ENCODE measurements at places on chromosomes 7 and 10.

GRCh38 chr10:23343591-23344240, 881 bp downstream of the C10orf67 start:
- DNase-seq = peak; percentile 75

DNA sequence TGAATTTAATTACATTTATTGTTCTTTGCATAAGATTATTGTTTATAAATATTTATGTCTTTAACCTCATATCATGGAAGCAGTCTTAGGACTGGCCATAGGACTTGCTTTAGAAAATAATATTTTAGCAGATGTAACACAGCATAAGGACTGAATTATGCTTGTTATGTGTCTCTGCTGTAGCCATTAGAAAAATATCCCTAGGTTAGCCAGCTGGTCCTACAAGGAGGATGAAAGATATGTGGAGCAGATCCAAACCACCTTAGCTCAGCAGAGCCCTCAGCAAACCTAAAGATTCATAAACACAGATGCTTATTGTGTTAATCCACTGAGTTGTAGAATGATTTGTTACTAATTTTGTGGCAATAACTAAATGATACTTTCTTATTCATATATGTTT, 166.0 kb upstream of the COL1A2 start:
- DNase-seq = no peak

DNA sequence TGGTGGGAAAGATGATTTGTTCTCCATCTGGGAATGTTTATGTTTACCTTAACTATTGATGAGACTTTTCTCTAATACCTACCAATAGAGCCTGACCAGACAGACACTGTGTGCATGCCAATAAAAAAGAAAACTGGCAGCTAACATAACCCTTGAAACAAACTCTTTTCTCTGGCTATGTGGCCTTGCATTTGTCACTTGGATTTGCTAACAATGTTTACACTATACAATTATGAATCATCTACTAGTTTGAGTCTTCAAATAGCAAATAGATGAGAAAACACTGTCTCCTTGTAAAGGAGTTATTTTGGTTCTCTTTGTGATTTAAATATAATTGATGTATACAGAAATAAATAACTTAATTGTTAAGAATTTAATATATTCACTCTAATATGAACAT, 273.1 kb downstream of the SEMA3D start:
- DNase-seq = no peak

GRCh38 chr7:84122582-84123360, 71.8 kb downstream of the SEMA3A start:
- DNase-seq = no peak

DNA sequence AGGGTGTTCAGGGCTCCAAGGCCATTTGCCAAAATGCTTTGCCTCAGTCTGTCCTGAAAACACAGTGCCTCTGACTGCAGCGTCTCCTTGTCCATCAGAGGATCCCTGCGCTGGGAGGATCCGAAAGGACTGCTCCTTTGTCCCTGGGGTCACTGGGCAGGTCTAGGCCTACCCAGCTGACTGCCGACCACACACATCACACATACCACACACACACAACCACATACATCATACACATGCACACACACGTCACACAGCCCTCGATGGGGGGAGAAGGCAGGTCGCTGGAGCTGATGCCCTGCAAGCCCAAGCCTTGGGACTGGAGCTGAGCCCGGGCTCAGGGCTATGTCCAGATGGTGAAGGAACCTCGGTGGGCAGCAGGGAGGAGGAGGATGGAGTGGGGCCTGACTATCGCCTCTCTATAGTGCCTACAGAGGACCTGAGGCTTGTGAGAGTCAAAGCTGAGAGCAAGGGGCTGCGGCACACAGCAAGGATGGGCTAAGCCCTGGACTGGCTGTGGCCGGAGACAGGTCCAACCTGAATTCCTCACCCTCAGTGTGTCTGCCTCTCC, 29.1 kb downstream of the GPRIN2 start:
- no peak for DNase-seq

DNA sequence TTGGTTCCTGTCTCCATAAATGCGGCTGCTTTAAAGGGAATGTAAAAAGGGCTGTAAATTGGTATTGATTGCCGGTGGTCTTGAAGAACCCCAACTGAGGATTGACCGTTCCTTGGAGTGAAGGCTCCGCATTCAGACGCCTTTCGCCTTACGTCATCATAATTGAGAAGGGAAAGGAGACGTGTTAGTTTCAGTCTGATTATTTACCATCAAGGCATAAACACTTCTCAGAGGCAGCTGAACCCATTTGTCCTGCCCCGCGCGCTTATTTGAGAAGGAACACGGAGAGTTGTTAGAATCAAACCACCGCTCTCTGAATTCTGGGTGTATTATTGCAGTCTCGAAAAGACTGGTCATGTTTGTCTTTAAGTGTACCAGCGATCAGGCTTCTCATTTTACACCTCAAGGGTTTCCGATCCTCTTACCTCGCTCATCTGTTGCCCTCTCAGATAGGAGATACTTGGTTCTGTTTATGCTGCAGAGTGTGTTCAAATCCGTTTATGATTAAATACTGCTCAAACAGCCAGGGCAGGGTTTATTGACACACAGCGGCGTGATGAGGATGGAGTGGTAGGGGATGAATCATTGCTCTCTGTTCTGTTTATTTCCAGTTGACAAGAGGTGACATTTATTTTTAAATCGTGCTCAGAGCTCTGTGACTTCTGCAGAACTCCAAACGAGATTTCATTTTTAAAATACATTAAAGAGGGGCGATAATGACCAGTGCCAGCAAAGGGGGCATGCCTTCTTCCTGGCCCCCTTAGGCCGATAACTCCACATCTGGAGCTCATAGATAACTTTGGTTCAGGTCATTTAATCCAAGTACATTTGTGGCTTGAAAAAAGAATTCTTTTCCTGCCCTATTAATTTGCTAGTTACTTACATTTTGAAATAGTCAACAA, 30.4 kb downstream of the FOXK1 start:
- DNase-seq = no peak

DNA sequence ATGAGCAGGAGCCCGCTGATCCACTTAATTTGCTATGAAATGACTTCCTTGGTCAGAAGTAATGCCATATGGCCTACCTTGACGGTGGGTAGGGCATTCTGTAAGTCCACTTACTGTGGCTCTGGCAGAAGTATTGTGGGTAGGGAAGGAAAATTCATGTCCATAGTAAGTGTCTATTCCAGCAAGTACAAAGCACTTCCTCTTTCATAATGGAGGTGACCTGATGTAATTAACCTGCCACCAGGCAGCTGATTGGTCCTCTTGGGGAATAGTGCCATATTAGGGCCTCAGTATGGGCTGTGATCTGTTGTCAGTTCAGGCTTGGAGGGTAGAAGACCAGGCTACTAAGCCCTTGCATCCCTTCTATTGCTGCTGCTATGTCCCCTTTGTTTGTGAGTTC, 103.9 kb downstream of the SLC37A3 start:
- no peak for DNase-seq

- no peak for DNase-seq
These were observed 485.3 kb upstream of the GALNT17 start for GRCh38 chr7:70646536-70647248.

DNA sequence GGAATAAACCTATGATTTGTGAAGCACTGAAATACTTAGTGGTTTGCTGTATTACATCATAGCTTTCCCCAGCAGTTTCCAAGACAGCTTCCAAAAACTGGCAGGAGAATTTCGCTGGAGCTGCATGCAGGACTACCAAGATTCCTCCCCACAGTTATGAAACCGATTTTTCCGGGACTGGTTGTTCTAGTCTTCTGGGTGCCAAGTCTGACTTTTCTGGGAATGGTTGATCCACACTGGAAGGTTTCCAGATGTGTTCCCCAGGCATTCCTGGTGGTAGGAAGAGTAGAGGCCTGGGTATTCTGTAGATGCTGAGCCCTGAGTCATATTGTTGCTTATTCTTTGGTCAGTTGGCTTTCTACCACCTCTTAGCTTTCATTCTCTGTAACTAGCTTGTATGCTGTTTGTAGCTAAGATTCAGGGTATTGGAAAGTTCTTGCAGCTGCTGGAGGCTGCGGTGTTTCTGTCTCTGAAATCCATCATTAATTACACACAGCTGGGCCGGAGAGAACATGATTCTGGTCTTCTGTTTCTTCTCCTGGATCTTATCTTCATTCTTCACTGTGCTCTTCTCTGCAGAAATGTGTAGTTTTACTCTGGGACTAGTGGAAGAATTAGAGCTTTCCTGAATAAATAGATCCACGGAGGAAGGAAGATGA, 6.3 kb downstream of the ABCC2 start:
- DNase-seq = no peak

DNA sequence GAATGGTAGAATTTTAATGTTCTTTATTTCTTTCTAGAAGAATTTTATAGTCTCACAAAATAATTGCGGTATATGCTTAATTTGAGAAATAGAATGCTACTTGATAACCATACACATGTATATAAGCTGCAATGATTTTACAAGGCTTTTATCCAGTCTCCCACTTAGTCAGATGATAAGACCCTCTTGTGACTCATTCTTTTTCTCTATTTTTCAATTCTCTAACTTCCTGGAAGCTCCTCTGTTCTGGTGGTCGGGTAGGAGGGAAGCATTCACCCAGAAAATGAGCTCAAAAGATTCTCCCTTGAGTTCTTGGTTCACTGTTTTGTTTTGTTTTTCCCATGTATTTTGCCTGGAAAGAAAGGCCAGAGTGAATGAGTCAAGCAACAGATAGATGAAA, 546.6 kb downstream of the INHBA start:
- no peak for DNase-seq

- DNase-seq = no peak
These were observed 34.5 kb downstream of the CRHR2 start for GRCh38 chr7:30647589-30648364.
